ENCODE measurements at places on chromosomes 16 and 17.

DNA sequence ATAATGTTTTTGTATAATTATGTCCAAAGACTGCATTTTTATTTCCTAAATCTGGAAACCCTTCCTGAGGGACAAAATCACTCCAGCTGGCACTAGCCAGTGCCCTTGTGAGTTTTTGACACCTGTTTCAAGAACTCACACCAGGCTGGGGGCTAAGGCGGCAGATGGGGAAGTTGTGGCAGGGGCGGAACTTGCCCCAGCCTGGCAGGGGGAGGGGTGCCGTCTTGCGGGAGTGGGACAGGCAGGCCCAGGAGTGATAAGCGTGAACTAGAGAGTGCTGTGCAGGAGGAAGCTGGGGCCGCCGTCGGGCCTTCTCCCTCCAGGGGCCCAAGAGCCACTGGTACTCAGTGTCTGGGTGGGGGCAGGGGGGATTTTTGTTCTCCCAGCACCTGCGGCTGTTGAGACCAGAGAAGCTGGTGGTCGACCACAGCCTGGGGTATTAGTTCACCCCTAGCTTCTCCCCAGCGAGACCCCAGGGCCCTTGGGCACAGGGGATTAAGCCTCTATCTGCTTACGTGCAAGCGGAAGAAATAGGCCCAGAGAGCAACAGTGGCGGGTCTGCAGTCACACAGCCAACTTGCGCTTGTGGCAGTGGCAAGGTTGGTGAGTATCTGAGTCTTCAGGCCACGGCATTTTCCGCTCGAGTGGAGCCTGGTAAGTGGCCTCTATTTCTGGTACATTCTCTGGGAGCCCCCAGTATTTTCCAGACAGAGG, 40.2 kb upstream of the PLCG2 start:
- no peak for DNase-seq

DNA sequence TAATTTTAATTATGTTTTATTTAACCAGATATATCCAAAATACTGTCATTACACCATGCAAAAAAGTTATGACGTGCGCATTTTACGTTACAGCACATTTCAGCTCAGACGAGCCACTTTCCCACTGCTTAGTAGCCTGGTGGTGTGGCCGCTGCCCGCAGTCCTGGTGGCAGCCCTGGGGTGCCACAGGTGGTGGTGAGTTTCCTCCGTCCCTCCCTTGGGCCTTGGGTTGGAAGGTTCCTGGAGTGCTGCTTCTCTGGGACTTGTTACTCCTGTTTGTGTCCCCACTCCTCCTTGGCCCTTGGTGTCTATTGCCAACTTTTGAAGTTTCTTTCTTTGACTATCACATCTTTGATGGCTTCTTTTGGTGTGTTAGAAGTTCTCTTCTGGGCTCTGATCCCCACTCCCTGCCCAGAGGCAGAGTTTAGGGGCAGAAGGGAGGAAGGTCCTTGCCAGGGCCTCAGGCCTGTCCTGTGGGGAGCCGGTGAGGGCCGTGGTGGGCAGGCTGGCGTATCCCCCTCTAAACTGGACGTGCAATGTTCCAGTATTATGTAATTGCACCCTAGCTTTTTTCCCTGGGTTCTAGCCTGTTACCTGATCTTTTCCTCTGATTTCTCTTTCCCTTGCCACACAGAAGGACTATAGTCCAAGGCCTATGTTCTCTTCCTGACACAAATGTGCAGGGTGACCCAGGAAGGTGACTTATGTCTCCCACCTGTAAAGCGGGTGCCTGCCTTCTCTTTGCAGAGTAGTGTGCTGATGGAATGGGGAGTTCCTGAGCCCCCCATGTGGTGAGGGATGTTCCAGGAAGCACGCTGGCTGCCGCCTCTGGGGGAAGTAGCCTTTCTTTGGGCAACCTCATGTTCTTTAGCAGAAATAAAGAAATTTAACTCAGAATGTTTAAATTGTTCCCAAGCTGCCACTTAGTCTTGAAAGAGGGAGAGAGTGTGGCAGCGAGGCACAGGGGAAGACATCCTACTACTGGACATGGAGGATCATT, 8.4 kb downstream of the MPRIP start:
- DNase-seq, result no peak

GRCh38 chr17:75321506-75321905, 32.3 kb upstream of the SLC25A19 start:
- DNase-seq, result no peak

DNA sequence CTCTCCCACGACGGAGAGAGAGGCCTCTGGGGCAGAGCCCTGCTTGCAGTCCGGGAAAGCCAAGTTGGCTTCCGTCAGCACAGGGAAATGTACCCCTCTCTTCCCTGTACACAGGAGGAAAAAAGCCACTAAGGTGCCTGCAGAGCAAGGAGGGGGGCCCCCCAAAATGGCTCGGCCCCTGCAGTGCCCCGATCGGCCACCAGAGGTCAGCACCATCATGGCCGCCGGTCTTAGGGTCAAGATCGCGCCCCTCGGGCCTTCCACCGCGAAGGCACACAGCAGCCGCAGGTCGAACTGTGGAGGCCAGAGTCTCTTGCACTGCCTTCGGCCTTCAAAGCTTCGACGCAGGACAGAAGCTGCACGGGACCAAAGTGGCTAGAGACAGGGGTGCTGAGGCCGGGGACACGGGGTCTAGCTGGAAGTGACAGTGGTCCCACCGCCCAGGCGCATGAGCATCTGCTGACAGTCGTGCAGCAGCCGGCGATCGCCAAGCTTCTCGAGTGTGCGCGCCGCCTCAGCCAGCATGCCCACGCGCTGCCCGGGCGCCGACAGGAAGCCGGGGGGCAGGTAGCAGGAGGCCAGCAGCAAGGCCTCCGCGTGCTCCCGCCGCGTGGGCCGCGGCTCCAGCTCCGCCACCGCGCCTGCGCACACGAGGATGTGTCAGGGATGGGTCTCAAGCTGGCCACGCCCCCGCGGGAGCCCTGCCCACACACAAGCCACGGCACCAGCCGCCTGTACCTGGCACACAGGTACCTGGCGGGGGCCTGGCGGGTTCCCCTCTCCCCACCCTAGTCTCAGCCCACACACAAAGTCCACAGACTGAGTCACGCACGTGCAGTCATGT, 24.4 kb downstream of the SREBF1 start:
- DNase-seq, result peak; percentile 87

GRCh38 chr16:30885196-30885595, 8.7 kb downstream of the BCL7C start:
- no peak for DNase-seq

DNA sequence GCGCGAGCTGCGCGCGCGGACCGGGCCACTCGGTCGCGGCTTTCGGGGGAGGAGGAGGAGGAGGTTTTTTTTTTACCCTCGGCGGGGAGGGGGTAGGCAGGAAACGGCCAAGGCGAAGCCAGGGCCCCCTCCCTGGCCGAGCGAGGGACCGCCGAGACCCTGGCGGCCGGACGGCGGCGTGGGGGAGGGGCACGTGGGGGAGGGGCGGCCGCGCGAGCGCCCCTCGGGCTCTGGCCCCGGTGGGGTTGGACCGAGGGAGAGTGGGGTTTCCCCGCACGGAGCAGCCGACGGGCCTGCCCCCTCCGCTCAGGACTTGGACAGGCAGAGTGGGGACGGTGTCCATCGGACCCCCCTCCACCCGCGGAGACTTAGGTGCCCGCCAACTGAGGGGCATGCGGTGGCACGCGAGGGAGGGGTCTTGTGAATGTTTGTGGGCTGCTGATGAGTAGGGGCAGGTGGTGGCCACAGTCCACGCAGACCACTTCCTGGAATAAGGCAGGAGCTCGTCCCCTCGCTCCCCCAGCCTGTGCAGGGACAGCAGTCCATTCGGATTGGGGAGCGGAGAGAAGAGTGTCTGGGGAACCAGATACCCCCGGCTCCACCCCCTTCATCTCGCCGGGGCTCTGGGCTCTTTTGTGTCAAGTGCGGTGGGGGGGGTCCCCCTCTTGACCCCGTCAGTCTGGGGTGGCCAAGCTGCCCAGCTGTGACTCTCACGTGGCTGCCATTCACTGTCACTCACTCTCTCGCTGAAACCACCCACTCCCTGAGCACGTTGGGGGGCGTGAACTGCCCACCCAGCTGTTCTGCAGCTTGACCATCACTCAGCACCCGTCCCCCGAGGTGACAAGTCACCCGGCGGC, 3.0 kb upstream of the CHD3 start:
- DNase-seq, result peak; percentile 57

DNA sequence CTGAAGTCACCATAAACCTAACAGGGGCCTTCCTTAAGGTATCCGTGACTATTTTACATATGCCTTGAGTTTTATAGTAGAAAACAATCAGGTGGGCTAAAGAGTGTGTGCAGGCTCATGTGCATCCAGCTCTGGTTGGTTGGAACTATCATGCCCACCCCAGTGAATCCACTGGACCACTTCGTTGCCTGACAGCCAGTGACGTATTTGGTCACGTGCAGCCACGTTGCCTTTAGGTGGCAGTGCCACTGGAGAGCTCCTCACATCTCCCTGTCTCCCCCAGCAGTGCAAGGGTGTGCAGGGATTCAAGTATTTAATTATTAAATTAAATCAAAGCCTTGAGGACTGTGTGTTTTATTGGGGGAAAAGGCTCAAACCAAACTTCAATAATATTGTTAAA, 42.1 kb upstream of the DNAH17 start:
- no peak for DNase-seq

DNA sequence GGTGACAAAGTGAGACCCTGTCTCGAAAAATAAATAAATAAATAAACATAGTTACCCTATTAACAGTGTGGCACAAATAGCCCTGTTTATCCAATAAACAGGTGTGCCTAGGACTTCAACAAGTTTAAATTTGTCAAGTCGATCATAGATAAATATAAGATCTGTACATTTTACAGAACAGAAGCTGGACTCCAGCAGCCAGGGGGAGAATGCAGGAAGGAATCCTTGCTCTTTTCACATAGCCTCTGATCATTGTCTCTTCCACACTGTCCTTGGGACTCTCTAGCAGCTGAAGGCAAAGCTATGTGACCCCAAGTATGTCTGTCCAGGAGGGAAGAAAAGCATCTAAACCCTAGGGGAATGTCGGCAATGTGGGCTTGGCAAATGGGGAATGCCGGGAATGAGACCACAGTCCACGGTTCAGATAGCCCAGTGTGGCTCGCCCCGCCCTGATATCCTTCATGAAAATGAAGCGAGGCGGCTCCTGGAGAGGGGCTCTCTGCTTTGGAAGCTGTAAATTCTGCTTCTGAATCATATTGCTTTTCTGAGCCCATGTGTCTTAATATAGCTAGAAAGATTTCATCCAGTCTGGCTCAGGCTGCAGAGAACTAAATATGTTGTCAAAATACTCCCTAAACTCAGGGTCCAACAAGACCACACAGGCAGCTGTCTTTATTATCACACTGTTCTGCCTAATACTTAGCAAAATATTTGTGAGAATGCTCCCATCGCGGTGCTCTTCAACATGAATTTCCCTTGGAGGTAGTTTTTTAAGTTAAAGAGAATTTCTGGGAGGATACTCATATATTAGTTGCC, 24.9 kb upstream of the GRB2 start:
- peak; percentile 85 for DNase-seq

- DNase-seq, result no peak
Observed at GRCh38 chr16:47712276-47713224, 251.4 kb downstream of the PHKB start.

DNA sequence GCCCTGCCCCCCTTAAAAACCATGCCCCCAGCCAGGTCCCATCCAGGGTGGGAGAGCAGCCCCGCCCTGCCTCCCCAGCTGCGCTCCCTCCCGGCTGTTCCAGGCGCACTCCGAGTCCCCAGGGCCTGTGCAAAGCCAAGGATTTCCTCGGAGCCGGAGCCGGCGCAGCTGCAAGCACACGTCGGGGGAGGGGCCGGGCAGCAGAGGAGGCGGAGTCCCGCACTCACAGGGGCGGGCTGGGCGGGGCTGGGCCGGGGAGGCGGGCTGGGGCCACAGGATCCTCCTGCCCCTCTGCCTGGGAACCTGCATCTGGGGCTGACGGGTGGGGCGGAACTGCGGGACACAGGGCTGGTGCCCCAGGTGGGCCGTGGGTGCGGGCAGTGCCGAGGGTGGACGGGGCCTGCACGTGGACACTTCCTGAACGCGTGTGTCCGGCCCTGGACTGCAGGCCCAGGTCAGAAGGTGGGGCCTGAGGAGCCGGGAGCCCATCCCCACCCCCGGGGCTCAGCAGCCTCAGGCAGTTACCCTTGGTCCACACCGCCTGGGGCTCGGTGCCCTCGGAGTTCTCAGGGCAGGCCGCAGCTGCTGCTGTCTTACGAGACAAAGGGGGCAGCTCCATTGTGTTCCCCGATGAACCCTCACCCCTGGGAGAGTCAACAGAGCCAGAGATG, 24.0 kb upstream of the SSTR5 start:
- DNase-seq, result peak; percentile 76

- no peak for DNase-seq
Observed at GRCh38 chr16:29898804-29899515, 390 bp downstream of the SEZ6L2 start.

DNA sequence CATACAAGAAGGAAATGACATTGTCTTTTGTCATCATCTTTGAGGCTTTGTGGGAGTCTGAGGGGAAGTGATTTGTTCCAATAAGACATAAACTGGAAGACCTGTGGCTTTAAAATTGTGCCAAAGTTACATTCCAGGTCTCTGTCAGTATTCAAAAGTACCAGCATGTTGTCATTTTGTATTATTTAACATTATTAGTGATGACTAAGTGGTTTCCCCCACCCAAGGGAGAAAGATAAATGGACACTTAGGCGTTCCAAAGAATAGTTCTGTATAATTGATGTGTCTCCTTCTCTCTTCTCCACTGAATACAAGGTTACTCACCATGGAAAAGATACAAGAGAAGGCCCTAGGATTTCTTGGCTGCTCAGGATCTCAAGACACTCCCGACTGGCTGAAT, 3.8 kb downstream of the CFAP97D1 start:
- DNase-seq, result no peak

- peak; percentile 50 for DNase-seq
Observed at GRCh38 chr17:41421116-41421515, 3.3 kb downstream of the KRT37 start.

DNA sequence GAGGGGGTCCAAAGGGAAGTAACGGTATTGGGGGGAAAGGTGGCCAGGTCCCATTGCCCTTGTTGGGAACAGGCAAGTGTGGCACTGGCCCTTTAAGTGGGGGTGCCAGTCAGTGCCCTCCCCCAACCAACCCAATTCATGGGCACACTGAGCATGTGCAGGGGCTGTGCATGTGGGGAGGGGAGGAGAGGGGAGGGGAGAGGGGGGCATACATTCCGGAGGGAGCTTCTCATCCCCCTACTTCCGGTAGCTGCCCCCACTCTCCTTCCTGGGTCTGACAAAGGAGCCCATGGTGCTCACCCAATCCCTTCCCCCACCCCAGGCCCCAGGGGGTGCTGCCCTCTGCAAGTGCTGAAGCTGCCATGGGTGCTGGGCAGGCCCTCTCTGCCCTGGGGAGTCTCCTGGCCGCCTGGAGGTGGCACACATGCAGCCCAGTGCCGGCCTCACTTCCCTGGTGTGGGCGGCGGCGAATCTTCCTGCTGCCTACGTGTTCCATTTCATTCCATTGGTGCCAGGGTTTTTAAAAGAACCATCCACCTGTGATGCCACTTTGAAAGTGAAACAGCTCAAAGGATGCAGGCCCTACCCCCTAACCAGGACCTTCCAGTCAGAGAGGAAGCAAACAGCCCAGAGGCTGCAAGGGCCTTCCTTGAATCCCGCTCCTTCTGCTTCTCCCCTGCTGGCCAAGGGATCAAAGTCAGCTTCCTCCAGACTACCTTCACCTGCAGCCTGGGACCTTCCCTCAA, 11.0 kb downstream of the HEXIM2 start:
- DNase-seq, result no peak

- DNase-seq, result peak; percentile 69
Observed at GRCh38 chr16:70437582-70438557, 1.0 kb downstream of the ST3GAL2 start.

Data from hepatic stellate cell (primary cell).